ENCODE measurements at places on chromosomes 2 and 18. TPM values are rescaled to one million over a fixed set of nuclear protein-coding genes. Genes with fewer than 3 reads are reported as not detected.

The NDUFV2 gene
- 120 TPM for total RNA-seq

The UGT1A7 gene
- total RNA-seq, result not detected

DNA sequence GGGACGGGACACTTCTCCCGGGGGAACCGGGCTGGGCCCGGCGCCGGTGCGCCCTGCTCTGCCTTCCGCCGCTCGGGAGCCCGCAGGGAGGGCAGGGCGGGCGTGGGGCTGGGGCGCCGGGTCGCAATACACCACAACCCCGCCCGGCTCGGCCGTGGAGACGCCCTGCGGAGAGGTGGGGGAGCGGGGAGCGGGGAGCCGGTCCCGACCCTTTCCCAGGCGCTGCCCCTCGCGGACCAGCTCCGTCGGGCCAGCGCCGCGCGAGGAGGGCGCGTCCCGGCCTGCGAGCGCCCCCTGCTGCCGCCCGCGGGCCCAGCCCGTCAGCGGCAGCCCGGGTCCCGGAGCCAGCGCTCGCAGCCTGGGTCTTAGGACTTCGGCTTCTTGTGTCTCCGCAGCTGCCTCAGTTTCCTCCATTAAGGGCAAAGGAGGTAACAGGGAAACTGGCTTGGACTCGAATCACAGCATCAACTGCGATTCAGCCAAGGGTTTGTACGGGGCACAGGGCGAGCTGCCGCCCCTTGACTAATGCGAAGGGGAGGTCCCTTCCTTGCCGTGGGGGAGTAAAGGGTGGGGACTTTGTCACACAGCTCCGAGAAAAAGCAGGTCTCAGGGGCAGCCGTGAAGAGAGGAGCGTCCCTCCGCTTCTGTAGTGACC, 635 bp upstream of the ADRA2B start:
- no peak for DNase-seq

GRCh38 chr2:240895656-240896388, at the start of gene MAB21L4:
Gene MAB21L4, minus strand, starts transcription at chr2:240896156. Its CDS starts 159 bp downstream, at chr2:240895997.
- DNase-seq, result no peak

The MFSD2B gene
- 0.10 TPM for total RNA-seq

DNA sequence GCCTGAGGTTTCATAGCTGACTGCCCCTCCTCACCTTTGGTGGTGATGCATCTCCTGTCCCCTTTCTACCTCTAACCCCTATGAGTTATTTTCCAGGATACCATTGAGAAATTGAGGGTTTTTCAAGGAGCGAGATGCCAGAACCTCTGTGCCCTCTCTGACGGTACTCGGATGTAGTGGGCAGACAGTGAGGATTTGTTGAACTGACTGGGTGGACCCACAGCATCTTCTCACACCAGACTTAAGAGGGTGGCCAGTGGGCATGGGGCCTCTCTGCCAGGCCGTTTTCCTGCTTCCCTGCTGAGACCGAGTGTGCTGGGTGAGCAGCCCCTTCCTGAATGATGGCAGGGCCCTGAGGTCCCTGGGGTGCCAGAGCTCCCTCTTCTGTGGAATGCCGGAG, 46.3 kb downstream of the ARHGEF4 start:
- no peak for DNase-seq

GRCh38 chr2:218332920-218333645, 23.6 kb upstream of the CATIP start:
- DNase-seq, result no peak
